Activated T-helper 17 cell treated with anti-CD3 and anti-CD28 coated beads, Interleukin-2, amount 50 U/mL, for 72 hours (primary cell): ENCODE measurements at places on chromosomes 4 and X. TPM values are rescaled to one million over a fixed set of nuclear protein-coding genes. Genes with fewer than 3 reads are reported as not detected.

The TMEM187 gene
- 7.1 TPM for total RNA-seq

The SHROOM3 gene
- total RNA-seq, result not detected

The XAGE1A gene
- total RNA-seq, result not detected

The CXCL8 gene
- 14.5 TPM for total RNA-seq

The TMPRSS11B gene
- not detected for total RNA-seq

The FGF16 gene
- total RNA-seq, result not detected

The RAB39B gene
- total RNA-seq, result 10.3 TPM

The HSFX1 gene
- 0.50 TPM for total RNA-seq
